Omental fat pad (tissue), 4 donors: ENCODE measurements at places on chromosomes 4 and X.

- no peak for DNase-seq
These were observed 207.3 kb downstream of the ANKRD50 start for GRCh38 chr4:124505211-124505610.

DNA sequence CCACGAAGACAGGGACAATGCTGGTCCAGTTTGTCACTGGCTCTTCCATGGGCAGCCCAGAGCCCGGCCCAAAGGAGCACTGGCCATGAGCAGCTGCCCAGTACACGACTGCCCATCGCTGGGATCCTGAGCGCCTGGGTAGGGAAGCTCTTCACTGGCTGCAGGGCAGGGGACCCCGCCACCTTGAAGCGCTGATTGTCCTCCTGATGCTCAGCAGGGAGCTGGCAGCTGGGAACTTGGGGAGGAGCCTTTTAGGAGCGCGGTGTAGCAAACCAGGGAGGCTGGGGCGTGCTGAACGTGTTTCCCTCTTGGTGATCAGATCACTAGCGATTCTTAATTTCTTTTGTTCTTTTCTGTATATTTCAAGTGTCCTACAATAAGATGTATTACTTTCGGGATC lies 1.8 kb downstream of the L1CAM start:
- DNase-seq = no peak

GRCh38 chr4:173014113-173014558 lies 154.5 kb upstream of the GALNT7 start:
- no peak for DNase-seq

DNA sequence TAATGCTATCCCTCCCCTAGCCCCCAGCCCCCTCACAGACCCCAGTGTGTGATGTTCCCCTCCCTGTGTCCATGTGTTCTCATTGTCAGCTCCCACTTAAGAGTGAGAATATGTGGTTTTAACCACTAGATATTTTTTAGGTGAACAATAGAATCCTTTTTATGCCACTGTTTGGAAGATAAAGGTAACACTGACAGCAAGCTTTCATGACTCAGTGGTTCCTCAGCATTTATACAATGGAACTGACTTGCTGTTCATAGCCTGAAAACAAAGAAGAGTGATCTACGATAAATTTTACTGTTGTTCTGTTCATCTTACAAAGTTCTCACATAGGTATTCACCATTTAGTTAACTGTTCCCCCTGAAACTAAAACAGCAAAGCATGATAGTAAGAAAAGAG lies 147.8 kb downstream of the ARHGAP10 start:
- DNase-seq = no peak

- no peak for DNase-seq
These were observed 100.8 kb upstream of the ATXN3L start for GRCh38 chrX:13420545-13421183.

DNA sequence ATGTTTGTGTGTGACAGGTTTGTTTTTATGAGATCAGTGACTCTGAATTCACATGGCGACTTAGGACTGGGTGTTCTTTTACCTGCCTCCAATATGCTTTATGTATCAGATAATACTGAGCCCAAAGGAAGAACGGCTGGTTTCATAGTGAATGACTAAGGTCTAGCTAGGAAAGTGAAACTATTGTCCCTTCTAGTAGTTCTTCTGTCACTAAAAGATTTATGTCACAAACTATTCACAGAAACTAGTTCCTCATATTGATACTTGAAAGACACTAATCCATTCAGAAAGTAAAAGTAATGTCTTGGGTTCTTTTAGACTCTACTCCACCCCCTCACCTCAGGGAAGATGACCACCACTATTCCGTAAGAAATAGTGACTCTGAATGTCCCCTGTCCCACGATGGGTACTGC lies 81.7 kb downstream of the EGF start:
- DNase-seq = no peak

GRCh38 chr4:163591614-163592020 lies 97.1 kb downstream of the TMA16 start:
- no peak for DNase-seq

GRCh38 chr4:47382846-47383360 lies 80.6 kb downstream of the COMMD8 start:
- DNase-seq = no peak

GRCh38 chr4:142036795-142037583 lies 400.6 kb downstream of the IL15 start:
- DNase-seq = no peak

GRCh38 chr4:147560625-147561024 lies 56.6 kb upstream of the TMEM184C start:
- no peak for DNase-seq

DNA sequence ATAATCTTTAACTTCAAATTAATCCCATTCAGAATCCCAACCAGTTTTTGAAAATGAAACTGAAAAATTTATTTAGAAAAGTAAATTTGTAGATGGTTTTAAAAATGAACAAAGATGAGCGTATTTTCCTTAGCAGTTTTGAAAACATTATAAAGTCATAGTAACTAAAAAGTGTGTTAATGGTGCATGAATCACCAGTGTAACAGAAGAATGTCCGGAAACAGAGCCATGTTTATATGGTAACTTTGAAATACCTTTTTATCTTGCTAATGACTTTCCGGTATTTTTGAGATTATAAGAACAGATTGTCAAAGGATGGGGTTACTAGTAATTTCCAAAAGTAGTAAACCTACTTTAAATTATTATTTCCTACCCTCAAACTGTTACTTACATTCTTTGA lies 145.9 kb downstream of the IRS4 start:
- DNase-seq = no peak

DNA sequence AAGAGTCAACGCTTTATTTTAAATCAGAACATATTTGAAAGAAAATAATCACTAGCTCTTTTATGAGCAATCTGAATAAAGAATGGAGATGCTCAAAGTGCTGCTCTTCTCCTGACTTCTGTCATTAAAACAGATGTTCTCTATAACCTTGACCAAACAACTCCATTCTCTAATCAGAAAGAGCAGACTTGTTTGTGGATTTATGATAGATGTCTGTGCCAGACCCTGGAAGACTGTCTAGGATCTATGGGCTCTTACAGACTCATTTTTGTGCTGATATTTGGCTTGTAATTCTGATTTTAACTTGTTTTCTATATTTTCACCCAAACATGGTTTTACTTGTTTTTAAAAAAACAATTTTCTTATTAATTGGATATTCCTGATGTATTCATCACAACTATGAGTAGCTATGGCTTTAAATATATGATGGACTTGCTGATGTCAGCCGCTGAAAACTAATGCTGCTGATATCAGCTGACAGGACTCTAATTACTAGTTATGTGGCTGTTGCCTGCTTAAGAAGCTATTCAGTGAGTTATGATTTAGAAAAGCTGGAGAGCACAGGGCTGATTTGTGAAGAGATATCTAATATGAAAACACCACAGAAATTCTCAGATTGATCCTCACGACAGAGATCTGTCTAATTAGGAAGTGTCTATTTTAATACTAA lies 31.6 kb upstream of the MAML3 start:
- DNase-seq = no peak

- no peak for DNase-seq
These were observed 981 bp downstream of the TET2 start for GRCh38 chr4:105147553-105148161.

DNA sequence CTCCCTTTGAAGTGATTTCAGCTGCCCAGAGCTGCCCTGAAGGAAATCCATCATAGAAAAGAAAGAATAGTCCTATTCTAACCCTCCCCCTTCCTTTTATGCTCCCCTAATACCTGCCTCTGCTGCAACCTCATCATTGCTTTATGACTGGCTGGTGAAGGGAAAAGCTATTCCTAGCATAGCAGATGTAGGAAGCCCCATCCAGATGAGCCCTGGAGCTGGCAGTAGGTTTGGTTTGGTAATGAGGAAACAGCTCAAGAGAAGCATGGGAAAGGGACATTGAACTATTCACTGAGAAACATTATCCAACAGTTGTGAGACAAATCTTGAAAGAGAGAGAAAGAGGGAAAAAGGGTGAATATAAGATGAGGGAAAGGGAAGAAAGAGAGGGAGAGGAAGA lies 29.2 kb downstream of the ARSJ start:
- DNase-seq = no peak

GRCh38 chr4:130025701-130026100 lies 929.7 kb downstream of the C4orf33 start:
- DNase-seq = no peak

- DNase-seq = no peak
These were observed 193.3 kb downstream of the ANKRD50 start for GRCh38 chr4:124519196-124519595.

DNA sequence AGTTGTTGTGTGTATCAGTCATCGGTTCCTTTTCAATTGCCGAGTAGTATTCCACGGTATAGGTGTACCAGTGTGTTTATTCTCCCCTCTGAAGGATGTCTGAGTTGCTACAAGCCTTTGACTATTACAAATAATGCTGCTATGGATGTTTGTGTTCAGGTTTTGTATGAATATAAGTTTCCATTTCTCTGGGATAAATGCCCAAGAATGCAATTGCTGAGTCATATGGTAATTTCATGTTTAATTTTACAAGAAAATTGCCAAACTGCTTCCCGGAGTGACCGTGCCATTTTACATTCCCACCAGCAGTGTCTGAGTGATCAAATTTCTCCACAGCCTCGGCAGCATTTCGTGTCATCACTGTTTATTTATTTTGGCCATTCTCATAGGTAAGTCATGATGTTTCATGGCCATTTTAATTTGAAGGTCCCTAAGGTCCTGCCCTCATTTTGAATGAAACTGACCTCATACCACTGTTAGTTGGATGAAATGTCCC lies 73.9 kb downstream of the IRF2 start:
- no peak for DNase-seq

DNA sequence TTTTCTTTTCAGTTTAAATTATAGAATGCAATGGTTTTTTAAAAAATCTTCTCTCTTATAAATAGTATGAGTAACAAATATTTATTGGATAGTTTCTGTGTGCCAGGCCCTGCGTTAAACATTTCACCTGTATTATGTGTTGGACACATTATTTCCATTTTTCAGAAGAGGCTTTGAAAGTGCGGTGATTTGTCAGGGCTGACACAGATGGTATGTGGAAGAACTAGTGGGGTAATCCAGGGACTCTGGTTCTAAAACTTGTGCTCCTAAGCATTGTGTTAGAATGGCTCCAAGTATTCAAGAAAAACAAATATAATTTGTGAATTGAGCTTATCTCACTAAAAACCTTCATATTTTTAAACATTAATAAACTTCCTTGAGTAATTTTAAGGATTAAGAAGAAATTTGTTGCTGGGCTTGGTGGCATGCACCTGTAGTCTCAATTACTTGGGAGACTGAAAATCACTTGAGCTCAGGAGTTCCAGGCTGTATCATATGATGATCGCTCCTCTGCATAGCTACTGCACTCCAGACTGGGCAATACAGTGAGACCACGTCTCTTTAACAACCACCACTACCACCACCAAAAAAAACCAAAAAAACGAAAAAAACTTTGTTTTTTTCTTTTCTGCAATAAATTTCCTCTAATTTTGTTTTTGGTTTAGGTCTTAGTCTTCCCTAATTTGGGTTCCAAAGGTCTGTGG lies 40.0 kb downstream of the RAPGEF2 start:
- no peak for DNase-seq

GRCh38 chrX:13374364-13374763 lies 54.5 kb upstream of the ATXN3L start:
- DNase-seq = no peak

DNA sequence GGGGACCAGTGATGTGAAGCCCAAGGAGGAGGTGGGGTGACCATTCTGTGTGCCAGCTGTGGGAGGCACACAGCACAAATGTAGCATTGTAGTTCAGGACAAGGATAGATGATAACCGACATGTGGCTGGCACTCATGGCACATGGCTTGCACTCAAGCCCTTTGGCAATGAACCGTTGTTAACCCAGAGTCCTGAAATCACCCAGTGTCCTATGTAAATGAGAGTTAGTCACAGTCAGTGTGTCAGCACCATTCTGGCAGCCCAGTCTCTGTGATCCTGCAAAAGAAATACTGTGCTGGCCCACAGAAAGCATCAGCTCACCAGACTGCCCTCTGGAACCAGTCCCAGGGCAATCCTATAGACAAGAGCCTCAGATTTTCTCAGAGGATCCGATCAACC lies 339.3 kb downstream of the MID1IP1 start:
- DNase-seq = no peak

DNA sequence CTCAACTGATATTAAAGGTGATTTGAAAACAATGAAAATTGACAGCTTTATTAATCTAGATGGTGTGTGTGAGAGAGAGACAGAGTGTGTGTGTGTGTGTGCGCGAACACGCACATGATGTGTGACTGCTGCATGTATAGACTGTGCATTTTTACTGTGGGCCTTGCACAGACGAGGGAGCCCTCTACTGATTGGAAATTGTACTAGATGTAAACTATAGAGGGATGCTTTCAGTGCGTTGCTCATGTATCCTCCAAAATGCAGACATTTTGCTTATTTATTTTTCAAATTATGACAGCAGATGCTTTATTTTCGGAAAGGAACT lies 168.4 kb upstream of the GK2 start:
- no peak for DNase-seq

- DNase-seq = no peak
These were observed 1370.6 kb upstream of the AGA start for GRCh38 chr4:178812866-178813265.

GRCh38 chr4:116015062-116015461 lies 901.6 kb upstream of the NDST4 start:
- DNase-seq = no peak

- DNase-seq = no peak
These were observed 5.3 kb upstream of the SHISA3 start for GRCh38 chr4:42391981-42392380.

DNA sequence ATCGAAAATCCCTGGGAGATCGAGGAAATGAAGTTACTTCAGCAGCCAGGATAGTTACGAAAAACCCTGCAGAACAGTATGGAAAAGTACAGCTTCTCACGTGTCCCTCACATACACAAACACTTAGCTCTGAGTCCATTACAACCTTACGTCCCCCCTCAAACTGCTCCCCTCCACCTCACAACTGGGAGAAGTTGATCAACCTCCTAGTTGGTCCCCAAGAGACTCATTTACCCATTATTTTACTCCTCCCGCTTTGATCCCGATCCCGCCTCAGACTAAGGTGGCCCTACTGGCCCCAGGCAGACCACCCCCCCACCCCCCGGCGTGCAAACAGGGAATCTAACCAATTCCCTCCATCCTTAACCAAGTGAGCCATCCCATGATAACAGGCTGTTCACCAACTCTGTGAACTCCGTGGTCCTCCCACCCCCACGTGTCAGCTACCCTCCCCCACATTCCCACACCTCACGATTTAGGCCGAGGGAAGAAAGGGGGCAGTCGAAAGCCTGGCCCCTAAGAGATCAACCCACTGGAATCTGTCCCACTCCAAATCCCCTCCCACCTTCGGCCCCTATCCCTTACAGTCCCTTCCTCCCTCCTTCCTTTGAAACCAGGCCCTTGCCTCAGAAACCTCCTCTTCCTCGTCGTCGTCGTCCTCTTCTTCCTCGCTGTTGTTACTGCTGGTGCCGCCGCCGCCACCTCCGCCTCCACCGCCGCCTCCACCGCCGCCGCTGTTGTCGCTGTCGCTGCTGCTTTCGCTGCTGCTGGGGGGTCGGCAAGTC lies 755 bp downstream of the ANKRD17 start:
- no peak for DNase-seq

- DNase-seq = no peak
These were observed 57.6 kb upstream of the ADRA2C start for GRCh38 chr4:3708611-3709010.

- DNase-seq = no peak
These were observed 86.6 kb downstream of the STK32B start for GRCh38 chr4:5137927-5138326.
